Activated CD4-positive, alpha-beta T cell treated with anti-CD3 and anti-CD28 coated beads, Interleukin-2, Interleukin-6, amounts not matched to agents 100 ng/mL and 50 ng/mL, durations not matched to agents 16 hours and 8 hours (primary cell): ENCODE measurements at places on chromosomes 2 and 18.
A peak's percentile ranks its signal among the peaks of the same experiment; 100 is the strongest.

DNA sequence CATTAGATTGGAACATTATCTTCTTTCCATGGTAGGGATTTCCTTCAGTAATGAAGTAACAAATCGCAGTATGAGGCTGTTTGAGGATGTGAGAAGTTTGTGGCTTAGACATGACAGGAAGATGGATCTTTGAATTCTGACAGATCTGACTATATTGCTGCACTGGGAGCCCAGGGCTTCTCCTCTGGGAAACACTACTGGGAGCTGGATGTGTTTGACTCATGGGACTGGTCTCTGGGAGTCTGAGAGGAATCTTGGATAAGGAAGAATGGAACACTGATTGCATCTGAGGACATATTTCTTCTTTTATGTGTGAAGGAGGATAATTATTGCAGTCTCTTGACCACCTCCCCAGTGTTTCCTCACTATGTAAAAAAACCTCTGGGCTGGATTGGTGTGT, 77.2 kb upstream of the ST6GAL2 start:
- DNase-seq = no peak

DNA sequence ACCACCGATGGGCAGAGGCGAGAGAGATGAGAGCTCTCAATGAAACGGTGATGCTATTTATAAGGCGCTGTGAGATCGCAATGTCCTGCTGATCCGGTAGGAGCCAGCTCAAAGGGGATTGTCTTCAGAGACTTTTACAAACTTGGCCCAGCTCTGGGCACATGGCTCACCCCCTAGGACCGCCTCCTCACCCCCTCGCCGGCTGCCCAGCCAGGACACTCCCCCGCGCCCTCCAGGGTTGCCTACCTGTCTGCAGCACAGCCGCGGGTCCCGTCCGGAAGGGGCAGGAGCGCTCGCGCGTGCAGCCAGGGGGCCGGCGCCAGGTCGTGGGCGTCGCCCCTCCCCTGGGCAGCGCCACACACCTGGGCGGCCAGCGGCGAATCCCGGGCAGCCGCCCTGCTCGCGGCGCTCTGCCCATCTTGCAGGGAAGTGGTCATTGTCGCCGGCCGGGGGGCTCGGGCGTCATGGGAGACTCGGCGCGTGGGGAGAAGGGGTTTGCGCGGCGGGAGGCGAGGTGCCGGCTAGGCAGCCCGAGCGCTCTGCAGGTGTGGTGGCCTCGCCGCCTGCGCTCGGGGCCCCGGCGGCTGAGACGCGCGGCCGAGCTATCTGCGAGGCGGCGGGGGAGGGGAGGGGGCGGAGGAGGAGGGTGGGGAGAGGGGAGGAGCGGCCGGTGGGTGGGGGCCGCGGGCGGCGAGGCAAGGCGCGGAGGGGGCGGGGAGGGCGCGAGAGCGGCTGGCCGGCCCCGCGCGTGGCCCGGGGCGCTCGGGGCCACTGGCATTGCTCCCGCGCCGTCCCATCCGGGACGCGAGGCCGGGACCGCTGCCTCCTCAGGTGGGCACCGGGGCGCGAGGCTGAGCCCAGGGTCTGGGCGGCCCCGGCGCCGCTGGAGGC, at the start of gene GRB14:
TSS of gene GRB14 (minus strand) at position 610 of the 891 bp plus-strand sequence. CDS start at position 437, 173 bp downstream.
- DNase-seq = no peak

DNA sequence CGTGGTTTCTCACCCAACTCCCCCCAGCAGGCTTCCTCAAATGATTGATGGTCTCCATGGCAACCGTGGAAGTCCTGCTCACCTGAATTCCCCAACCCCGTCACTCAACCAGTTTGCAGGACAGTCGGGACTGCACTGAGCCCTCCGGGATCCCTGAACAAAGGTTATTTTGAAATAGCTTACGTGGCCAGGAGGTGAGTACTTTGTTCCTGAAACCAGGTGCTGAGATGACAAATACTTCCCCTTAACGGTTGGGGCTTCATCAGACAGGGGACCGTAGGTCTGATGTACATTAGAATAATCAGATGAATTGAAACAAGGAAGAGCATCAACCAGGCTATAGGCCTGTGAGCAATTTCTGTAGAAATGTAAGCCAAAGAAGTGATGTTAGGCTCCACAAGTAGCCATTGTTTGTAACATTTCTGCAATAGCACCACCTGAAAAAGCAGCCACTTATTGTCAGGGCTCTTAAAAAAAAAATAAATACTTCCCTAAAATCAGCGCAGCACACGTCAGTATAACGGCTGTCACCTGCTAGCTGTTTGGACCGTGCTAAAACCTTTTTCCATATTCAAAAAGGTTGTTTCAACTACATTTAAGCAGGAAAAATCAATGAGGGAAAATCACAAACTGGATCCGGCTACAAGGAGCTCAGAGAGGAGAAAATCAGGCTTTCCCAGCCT, 206.4 kb upstream of the ID2 start:
- peak; percentile 67 for DNase-seq

GRCh38 chr2:157257312-157258252, at the start of gene GALNT5:
Gene GALNT5, plus strand, starts transcription at chr2:157257705. Its CDS starts 378 bp downstream, at chr2:157258083.
- no peak for DNase-seq

- DNase-seq = no peak
Observed at GRCh38 chr18:48590678-48591077, 51.8 kb downstream of the CTIF start.

GRCh38 chr2:15389326-15389700, 171.8 kb downstream of the NBAS start:
- DNase-seq = no peak

GRCh38 chr18:57214976-57215375, 68.1 kb downstream of the BOD1L2 start:
- DNase-seq = no peak

DNA sequence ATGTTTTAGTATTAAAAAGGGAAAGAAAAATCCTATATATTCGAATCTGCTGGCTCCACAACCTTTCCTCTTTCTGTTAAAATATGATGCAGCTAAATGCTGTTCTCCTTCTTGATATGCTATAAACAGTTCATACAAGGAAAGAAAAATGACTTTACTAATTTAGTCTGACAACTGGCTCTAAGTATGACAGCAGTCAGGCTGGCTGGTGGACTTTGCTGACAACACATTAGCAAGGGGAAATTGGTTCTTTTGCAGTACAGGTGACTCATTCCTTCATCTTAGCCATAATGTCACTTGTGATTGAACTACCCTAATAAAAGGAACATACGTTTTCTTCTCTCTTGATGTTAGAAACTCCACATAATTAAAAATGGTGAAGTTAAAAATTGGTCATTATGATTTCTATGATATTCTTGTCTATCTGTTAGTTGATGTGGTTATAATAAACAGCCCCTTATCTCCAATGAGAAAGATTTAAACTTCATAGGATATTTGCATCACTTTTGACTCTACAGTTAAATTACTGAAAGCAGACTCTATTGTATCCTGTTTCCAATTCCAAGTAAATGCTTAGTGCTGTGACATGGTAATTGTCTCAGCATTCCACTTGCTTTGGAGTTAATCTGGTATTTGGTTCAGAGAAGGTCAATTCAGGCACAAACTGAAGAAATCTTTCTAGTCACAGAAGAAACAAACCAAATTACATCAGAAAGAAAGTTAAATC, 315.3 kb upstream of the GULP1 start:
- no peak for DNase-seq

- DNase-seq = no peak
Observed at GRCh38 chr2:128371248-128371630, 52.6 kb upstream of the HS6ST1 start.

DNA sequence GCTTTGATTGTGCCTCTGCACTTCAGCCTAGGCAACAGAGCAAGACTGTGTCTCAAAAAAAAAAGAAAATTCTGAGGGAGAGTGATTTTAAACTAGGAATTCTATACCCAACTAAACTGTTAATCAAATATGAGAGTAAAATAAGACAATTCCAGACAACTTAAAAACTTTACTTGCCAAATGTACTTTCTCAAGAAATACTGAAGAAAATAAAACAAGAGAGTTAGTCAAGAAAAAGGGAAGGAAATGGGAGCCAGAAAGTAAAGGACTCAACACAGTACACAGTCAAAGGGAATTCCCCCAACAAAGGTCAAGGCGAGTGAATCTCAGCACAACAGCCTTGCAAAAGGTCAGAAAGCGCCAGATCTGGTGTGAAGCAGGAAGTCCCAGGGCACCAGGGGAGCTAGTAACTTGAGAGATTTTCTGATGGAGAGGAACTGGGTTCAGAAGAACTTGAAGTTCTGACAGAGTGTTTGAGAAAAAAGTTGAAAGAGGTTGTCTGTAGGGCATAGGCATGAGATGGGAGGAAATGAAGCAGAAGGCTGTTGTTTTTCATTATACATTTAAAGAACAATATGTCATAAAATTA, 22.6 kb upstream of the TBC1D8 start:
- DNase-seq = peak; percentile 3

DNA sequence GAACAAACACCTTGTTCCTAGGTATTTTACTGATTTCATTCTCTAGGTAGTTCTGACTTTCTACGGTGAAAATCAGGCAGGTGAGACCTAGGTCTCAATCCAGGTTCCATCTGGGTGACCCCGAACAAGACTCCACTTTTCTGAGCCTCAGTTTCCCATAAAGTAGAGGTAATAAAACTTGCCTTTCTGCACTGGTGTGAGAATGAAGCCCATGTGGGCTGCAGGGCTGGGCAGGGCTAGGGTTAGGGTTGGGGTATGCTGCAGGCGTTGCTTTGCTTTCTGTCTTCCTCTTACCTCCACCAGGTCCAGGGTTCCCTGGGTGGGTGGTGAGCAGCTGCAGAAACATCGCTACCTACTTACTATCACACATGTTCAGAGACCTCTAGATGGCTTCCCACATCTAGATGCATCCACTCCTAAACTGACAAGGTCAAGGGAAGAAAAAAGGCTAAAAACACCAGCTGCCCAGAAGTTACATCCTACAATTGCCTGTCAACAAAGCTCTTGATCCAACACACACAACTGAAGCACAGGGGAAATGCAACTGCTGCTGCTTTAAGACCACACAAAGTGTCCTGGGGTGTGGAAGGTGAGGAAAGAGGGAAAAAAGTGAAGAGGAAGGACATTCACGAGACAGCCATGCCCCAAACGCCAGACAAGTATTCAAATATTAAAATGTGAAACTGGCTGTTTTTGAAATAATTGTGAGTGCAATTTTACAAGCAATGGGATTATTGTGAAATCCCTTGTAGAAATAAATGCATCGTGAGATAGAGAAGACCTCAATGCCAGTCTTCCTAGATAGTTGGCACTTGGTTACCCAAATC, 23.5 kb downstream of the MBP start:
- no peak for DNase-seq

DNA sequence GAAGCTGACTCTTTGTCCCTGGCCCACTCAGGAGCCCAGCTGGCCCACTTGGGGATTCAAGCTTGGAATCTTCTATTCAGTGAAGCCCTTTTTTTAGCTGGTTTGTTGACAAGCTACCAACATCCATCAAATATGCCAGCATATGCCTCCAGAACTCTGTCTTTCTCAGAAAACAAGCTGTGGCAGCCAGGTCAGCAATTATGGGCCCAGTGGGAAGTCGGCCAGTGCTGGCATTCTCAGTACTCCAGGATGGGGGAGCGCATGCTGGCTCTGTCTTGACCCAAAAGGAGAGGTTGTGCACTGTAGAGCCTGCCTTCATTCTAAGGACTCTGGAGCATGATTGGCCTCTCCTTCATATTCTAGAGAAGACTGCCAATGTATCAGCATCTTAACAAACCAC, 401.5 kb downstream of the CNTNAP5 start:
- no peak for DNase-seq

- no peak for DNase-seq
Observed at GRCh38 chr2:150228936-150229335, 258.5 kb downstream of the RND3 start.

DNA sequence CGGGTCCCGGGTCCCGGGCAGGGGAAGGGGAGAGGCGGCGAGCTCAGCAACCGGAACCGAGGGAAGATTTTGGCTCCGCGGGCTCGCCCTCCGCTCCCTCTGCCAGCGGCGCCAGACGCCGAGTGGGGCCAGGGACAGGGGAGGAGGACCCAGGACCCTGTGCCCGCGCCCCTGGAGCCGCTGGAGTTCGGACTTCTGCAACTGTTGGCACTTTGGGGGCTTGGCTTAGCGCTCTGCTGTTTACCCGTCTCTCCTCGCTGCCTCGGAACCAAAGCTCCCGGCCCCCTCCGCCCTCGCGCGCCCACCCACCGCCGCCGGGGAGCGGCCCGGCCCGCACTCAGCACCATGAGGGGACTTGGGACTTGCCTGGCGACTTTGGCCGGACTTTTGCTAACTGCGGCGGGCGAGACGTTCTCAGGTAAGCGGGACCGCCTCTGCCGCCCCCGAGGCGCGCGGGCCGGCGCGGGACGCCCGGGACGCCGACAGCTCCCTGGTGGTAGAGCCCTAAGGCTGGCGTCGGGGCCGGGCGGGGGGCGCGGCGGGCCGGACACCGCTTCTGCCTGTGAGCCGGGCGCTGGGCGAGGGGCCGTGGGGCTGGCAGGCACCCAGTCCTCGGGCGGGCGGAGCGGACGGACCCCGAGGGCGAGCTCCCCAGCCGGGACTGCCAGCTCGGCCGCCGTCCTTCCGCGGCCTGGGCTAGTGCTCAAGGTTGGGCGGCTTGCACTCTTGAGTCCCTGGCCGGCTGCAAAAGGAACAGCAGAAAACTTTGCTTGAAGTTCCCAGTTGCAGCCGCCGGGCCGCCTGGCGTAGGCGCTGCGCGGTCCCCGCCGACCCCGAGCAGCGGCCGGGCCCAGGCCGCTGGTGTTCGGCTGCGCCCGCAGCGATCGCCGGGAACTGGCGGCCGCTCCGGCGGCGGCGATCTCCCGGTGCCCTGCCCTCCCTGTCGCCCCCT, 634 bp downstream of the PTPRM start:
- DNase-seq = peak; percentile 17

- DNase-seq = no peak
Observed at GRCh38 chr2:184814421-184814820, 216.1 kb downstream of the ZNF804A start.

GRCh38 chr2:64679673-64680425, 26.1 kb upstream of the SERTAD2 start:
- no peak for DNase-seq

- no peak for DNase-seq
Observed at GRCh38 chr2:149902081-149902480, 314.5 kb upstream of the MMADHC start.

DNA sequence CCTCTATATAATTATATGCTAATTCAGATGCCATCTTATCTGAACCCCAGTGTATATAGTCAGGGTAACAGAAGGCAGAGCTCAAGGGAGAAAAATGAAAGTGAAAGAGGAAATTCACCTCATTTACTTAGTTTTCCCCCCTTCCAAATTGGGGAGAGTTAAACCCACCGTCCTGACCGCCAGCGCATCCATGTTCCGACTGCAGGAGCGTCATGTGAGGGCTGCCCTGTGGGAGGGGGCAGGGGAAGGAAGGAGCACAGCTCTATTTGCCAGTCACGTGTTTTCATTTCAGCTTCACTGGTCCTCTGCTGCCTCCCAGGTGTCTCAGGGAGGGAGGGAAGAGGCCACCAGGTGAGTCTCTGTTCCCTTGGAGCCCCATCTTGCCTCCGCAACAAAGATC, 13.2 kb downstream of the CNNM4 start:
- DNase-seq = peak; percentile 52

GRCh38 chr2:205017381-205017780, 472.1 kb downstream of the PARD3B start:
- no peak for DNase-seq

DNA sequence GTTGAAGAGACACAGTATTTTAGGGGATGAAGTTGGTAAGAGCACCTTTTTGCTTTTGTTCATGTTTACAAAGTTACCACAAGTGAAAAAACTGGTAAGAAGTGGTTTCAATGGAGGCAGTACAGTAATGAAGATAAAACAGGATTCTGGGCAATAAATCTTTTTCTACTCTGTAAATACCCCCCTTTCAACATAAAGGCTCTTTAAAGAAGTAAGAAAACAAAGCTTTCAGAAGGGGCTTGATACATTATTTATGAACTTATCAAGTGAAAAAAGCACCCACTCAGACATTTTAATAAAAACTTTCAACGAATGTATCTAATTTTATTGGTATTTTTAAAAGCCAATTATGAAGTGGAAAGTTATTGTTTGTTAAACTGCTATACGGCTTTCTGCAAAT, 522.9 kb downstream of the ZEB2 start:
- DNase-seq = no peak

- peak; percentile 19 for DNase-seq
Observed at GRCh38 chr2:61943251-61943650, 37.8 kb downstream of the COMMD1 start.
